ENCODE measurements at places on chromosomes 7 and 10.
A peak's percentile ranks its signal among the peaks of the same experiment; 100 is the strongest.

DNA sequence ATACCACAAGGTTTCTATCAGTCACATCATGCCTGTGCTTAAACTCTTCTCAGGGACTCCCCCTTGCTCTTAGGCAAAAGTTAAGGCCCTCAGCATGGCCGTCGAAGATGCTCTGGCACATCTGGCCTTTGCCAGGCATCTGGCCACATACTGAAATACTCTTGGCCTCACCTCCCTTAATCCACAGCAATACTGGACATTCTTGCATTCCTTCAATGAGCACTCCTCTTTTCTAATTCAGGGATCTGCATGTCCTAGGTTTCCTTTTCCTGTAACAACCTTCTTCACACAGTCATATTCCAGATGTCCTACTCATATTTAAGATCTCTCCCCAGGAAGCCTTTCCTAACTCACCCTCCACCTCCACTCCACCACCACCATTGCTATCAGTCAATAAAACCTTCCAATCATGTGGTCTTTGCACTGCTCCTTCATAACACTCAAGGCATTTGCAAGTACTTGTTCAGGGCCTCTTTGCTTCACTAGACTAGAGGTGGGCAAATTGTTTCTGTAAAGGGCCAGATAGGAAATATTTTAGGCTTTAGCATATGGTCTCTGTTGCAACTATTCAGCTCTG lies 216.6 kb downstream of the KCNMA1 start:
- DNase-seq = no peak

DNA sequence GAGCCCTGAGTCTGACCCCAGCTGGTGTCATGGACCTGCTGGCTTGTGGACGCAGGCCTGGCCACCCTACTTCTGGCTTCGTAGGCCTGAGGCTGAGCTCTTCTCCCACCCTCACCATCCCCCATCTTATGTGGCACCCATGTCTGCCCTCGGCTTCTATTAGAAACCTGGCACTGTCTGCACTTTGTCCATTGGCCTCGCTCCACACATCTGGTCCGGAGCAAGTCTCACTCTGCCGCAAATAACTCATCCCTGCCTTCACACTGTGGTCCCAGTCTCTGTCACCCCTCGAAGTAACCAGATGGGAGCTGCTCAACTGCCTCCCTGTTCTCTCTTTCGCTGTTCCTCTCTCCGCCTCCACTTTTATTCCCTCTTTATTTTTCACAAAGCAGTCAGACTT lies 78.6 kb downstream of the TRRAP start:
- DNase-seq = no peak

DNA sequence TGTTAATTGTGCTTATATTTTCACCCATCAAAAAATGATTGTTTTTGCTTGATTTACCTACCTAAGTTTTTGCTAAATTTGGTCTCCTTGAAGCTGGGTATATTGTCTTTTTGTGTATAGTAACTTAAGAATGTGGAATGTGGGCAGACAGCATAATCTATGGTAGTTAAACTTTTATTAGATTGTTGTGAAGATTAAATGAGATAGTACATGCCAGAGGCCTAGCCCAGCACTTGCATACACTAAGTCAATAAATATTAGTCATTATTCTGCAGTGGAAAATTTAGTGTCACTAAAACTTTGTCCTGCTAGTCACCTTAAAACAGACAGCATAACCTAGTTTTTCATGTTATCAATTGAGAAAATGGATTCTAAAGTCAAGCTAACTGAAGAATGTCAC lies 19.3 kb upstream of the RPA3 start:
- no peak for DNase-seq

DNA sequence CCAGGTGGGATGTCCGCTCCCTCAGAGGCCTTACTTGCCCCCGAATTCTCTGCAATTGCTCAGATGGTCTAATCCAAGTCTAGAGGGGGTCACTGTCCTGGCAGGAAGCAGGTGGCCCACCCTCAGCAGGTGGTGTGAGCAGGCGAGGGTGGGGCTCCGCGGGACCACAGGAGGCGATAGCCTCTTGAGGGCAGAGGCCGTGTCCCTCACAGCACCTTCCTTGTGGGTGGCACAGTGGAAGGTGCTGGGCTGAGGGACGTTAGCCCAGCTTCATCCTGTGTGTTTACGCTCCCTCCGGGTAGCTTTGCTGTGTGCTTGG lies 38.3 kb upstream of the INPP5A start:
- DNase-seq = no peak

DNA sequence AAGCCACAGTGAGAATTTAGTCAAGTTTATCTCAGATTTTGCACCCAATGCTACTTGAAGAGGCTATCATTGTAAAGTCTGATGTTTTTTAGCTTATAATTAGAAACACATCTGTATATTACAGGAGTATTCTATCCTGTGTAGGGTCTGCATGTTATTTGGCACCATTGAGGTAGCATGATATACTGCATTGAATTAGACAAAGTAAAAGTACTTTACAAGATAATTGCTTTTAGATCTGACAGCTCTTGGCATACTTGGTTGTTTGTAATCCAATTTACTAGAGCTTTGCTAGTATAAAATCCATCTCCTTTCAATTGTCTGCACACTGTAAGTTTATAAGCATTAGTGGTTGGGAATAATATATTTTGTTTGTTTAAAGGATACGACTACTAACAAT lies 714.3 kb downstream of the ANKRD7 start:
- peak; percentile 15 for DNase-seq

GRCh38 chr7:26862834-26863233 lies 1.6 kb downstream of the SKAP2 start:
- DNase-seq = no peak

DNA sequence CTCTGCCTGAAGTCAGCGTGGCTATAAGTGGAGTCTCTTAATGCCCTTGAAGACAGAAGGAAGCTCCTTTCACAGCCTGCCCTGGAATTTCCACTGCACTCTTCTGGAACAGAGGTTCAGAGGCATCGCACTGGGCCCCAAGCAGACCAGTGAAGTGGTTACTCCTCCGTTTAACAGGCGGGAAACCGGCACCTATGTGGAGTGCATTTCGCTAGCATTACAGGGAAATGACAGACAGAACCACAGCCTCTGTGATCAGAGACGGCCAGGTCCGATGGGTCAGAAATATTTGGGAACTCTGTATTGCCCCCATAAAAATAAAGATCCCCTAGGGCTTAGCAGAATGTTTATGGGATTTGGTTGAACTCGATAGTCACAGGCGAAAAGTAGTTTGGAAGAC lies 406.9 kb upstream of the PRKCQ start:
- DNase-seq = no peak

DNA sequence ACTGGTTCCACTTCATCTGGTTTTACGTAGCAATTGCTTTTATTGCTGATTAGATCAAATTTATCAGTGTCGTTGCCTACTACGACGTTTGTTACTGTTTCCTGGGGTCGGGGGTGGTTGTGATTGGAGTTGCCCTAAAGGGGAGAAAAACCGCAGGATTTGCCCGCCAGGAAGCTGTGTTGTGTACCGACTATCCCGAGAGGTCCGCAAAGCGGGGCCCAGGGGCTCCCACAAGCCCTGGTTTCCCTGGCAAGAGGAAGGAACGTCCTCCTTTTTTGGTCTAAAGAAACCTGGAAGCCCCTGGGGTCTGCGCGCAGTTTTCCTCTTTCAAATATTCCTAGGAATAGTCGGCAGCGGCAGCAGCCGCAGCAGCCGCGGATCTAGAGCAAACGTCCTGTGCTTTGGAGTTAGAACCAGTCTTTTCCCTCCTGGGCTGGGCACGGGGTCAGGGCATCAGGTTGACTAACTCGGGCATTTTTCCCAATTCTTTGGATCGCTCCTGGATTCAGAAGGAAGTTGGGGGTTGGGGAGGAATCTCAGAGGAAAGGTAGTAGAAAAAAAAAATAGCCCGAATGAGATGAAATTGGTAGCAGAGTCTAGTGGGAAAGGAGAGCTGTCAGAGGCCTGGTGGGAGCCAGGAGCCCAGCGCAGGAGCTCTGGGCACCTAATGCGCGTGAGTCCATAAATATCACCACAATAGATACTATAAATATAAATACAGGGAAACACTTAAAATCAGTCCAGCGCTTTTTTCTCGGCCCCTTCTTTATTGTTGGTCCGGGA lies 4.6 kb downstream of the VAX1 start:
- DNase-seq = no peak

DNA sequence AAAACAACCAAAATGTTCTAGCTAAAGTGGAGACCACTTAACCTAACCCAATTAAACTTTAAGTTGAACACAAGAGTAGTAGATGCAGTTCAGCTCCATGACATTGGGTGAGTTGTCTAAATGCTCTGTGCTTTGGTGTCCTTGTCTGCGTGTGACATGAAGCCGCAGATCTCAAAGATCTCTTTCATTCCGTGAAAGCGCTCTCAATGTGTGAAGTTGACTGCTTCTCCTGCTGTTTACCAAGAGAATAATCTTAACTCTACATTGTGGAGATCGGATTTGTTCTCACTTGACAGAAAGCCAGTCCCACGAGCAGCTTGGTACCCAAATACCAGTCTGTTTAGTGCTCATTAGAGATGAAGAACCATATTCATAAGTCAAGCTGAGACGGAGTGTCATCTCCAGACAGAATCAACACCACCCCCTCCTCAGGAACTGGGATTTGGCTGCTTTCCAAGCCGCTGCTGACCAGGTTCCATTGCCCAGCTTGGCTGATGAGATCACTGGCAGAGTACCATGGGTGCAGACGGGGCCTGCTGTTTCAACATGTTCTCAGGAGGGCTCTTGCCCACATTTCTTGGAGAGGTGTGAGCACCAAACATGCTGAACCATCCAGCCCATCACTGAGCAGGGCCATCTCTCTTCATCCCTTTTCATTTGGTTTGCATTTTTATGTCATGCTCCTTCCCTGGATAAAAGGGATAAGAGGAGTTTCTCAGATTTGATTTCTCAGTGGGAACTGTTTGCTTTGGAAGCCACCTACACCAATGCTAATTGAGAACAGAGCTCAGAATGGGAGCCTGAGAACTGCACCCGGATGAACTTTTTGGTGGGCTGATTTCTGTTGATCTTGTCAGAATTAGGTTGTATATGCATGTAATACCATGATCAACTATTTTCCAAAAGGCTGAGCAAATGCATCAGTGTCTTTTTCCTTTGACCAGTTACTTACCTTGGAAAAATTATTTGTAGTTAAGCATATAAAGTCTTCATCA lies 95.8 kb upstream of the AGBL3 start:
- DNase-seq = peak; percentile 13

- no peak for DNase-seq
These were observed 47.6 kb downstream of the ANKRD26 start for GRCh38 chr10:27052656-27053055.

DNA sequence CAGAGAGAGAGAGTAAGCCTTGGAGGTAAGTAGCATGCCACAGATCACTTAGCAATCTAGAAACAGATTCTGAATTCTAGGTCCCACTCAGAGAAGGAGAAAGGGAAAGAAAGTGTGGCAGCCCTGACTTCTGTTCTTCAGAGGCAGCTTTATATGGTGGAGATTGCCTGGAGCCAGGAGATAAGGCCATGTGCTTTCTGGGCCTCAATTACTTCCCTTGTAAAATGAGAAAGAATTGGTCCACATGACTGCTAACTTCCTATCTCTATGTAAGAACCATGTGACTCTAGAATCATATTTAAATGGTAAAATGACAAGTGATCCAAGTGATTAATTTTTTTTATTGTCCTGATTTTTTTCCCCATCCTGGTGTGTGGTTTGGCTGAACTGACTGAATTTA lies 64.1 kb downstream of the HHEX start:
- no peak for DNase-seq

- no peak for DNase-seq
These were observed 21.6 kb upstream of the UNCX start for GRCh38 chr7:1210979-1211608.

DNA sequence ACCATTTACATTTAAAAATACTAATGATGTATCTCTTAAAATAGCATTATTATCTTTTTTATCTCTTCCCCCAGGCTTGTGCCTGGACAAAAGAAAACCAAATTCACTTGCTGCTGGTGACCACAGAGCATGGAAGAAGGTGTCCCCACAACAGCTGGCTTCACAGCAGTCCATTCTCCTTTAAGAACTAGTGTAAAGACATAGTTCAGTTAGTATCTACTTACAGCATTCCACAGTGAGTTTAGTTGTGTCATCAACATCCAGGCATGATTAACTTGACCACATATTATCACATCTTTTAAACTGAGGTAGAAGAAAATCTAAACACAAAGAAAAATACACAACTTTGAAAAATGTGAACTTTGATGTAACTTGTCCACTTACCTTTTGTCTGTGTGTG lies 55.0 kb downstream of the LRRC17 start:
- DNase-seq = no peak

Measured in NCI-H2081 (cell line).